ENCODE measurements at places on chromosomes 4 and X. TPM values are rescaled to one million over a fixed set of nuclear protein-coding genes. Genes with fewer than 3 reads are reported as not detected.
A peak's percentile ranks its signal among the peaks of the same experiment; 100 is the strongest.

GRCh38 chrX:17183566-17183965 lies 191.4 kb upstream of the NHS start:
- DNase-seq, result no peak
- H3K27ac ChIP-seq, result no peak overlapping the region
- H3K4me3 ChIP-seq, result no peak overlapping the region
- no peaks in the 10 kb centered on the region for H3K36me3 ChIP-seq
- H3K27me3 ChIP-seq, result no peaks in the 10 kb centered on the region
- no peaks in the 10 kb centered on the region for H3K4me1 ChIP-seq

- H3K27ac ChIP-seq, result no peak overlapping the region
- peaks cover 3% of the 10 kb centered on the region for H3K4me1 ChIP-seq
- no peak for DNase-seq
- H3K36me3 ChIP-seq, result no peaks in the 10 kb centered on the region
- H3K27me3 ChIP-seq, result no peaks in the 10 kb centered on the region
- H3K4me3 ChIP-seq, result no peak overlapping the region
Observed at GRCh38 chr4:153276971-153277370, 67.5 kb upstream of the MND1 start.

- DNase-seq, result no peak
- H3K4me3 ChIP-seq, result peak overlapping the region; percentile 89
- H3K36me3 ChIP-seq, result peaks cover 10% of the 10 kb centered on the region
Observed at GRCh38 chr4:52658641-52659000, 480 bp downstream of the USP46 start.

DNA sequence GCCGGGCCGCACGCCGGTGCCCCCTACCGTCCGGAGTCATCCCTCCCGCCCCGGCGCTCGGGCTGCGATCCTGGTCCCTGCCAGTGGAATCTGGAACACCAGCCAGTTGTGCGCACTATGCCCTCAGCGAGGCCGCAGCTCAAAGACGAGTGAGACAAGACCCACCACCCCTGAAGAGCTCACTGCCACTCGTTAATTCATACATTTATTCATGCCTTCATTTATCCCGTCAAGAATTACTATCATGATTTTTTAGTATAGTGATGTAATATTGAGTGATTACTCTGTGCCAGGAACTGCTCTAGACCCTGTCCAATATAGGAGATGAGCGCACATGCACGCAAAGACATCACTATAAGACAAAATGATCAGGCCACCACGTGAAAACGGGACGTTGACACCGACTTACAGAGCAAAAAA lies 247 bp upstream of the PPA2 start:
- DNase-seq, result no peak
- no peaks in the 10 kb centered on the region for H3K36me3 ChIP-seq
- peak overlapping the region; percentile 87 for H3K4me3 ChIP-seq
- H3K4me1 ChIP-seq, result peaks cover 14% of the 10 kb centered on the region
- H3K27ac ChIP-seq, result peak overlapping the region; percentile 87

The PNMA5 gene
- total RNA-seq, result not detected

DNA sequence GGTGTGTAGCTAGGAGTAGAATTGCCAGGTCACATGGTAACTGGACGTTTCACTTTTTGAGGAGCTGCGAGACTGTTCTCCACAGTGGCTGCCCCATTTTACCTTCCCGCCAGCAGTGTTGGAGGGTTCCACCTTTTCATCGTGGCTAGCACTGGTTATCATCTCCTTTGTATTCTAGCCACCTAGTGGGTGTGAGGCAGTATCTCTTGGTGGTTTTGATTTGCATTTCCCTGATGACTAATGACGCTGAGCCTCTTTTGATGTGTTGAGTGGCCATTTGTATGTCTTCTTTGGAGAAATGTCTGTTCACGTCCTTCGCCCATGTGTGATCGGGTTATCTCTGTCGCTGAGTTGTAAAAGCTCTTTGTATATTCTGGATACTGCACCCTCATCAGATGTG lies 10.6 kb downstream of the ABCD1 start:
- peaks cover 30% of the 10 kb centered on the region for H3K4me1 ChIP-seq
- H3K4me3 ChIP-seq, result peak overlapping the region; percentile 45
- no peak for DNase-seq
- H3K36me3 ChIP-seq, result peaks cover 18% of the 10 kb centered on the region
- peaks cover 3% of the 10 kb centered on the region for H3K27me3 ChIP-seq

The SNCA gene
- total RNA-seq, result 19.8 TPM

The BCORL1 gene
- total RNA-seq, result 18.8 TPM

- H3K36me3 ChIP-seq, result no peaks in the 10 kb centered on the region
- H3K27ac ChIP-seq, result no peak overlapping the region
- no peak overlapping the region for H3K4me3 ChIP-seq
- H3K4me1 ChIP-seq, result no peaks in the 10 kb centered on the region
Observed at GRCh38 chr4:120158841-120159463, 92.3 kb upstream of the MAD2L1 start.

GRCh38 chr4:145944886-145945285 lies 6.3 kb upstream of the ZNF827 start:
- H3K36me3 ChIP-seq, result no peaks in the 10 kb centered on the region
- no peak overlapping the region for H3K27ac ChIP-seq
- no peaks in the 10 kb centered on the region for H3K4me1 ChIP-seq
- H3K27me3 ChIP-seq, result peaks cover 10% of the 10 kb centered on the region
- no peak overlapping the region for H3K4me3 ChIP-seq

- no peaks in the 10 kb centered on the region for H3K36me3 ChIP-seq
- no peaks in the 10 kb centered on the region for H3K27me3 ChIP-seq
- no peaks in the 10 kb centered on the region for H3K4me1 ChIP-seq
- H3K4me3 ChIP-seq, result no peak overlapping the region
- no peak overlapping the region for H3K27ac ChIP-seq
Observed at GRCh38 chr4:107125496-107125895, 89.4 kb upstream of the DKK2 start.

The SULT1B1 gene
- total RNA-seq, result 0.08 TPM

DNA sequence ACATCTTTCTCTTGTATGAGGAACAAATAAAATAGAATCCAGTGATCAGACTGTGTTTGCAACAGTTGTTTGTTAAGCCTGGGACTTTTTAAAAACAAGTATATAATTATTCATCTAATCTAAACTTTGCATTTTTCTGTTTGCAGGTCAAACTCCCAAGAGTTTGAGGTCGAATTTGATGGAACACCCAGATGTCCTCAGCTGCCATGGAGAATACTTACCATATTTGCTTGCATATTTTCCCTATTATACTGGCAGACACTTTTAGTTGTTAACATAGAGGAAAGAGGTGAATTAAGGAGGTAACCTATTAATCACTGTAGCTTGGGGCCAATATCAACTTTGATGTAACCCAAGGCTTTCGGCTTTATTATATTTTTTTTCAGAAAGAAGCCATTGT lies 401.5 kb upstream of the DIPK2B start:
- H3K4me1 ChIP-seq, result no peaks in the 10 kb centered on the region
- no peak overlapping the region for H3K4me3 ChIP-seq
- no peak overlapping the region for H3K27ac ChIP-seq

The RHOXF2 gene
- total RNA-seq, result not detected

GRCh38 chr4:22196551-22196950 lies 248.0 kb upstream of the KCNIP4 start:
- no peaks in the 10 kb centered on the region for H3K36me3 ChIP-seq
- no peak overlapping the region for H3K4me3 ChIP-seq
- no peak overlapping the region for H3K27ac ChIP-seq
- no peaks in the 10 kb centered on the region for H3K4me1 ChIP-seq
- no peaks in the 10 kb centered on the region for H3K27me3 ChIP-seq

DNA sequence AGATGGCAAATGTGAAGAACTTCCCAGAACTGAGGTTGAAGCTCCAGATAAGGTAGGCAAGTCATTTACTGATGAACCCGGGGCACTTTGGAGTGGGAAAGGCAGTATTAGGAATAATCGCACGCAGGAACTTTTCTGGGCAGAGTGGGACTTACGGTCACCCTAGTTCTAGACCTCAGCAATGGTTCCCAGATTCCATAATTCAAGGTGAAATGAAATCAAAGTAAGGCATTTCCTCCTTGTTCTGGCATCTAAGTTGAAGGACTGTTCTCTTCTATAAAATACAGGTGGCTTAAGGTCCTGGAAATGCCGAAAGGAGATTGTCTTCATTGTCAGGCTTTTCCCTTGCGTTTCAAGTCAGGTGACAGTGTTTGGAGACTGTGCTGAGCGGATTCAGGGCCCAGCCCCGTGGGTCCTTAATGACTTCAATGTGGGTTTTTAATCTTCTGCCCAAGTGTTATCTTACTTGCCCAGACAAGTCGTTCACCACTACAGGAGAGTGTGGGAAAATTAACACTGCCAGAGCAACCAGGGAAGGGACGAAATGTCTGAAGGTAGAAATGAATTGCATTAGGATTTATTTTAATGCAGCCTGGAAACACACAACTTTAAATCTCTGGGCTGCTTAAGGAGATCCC lies 52.1 kb upstream of the STOX2 start:
- no peak for DNase-seq
- no peaks in the 10 kb centered on the region for H3K4me1 ChIP-seq
- H3K4me3 ChIP-seq, result no peak overlapping the region
- H3K36me3 ChIP-seq, result no peaks in the 10 kb centered on the region
- H3K27ac ChIP-seq, result no peak overlapping the region

GRCh38 chr4:15344041-15344440 lies 83.8 kb upstream of the C1QTNF7 start:
- H3K27ac ChIP-seq, result no peak overlapping the region
- H3K27me3 ChIP-seq, result peaks cover 4% of the 10 kb centered on the region
- H3K36me3 ChIP-seq, result no peaks in the 10 kb centered on the region
- peaks cover 3% of the 10 kb centered on the region for H3K4me1 ChIP-seq
- no peak for DNase-seq
- no peak overlapping the region for H3K4me3 ChIP-seq

The PKD2 gene
- total RNA-seq, result 7.8 TPM

The STPG2 gene
- not detected for total RNA-seq

GRCh38 chr4:2714918-2715317 lies 41.2 kb downstream of the TNIP2 start:
- H3K36me3 ChIP-seq, result peaks cover 7% of the 10 kb centered on the region
- no peak for DNase-seq
- no peak overlapping the region for H3K27ac ChIP-seq
- no peak overlapping the region for H3K4me3 ChIP-seq

The SSX4B gene
- total RNA-seq, result not detected
